ENCODE measurements at places on chromosomes 5 and 9. TPM values are rescaled to one million over a fixed set of nuclear protein-coding genes. Genes with fewer than 3 reads are reported as not detected.

DNA sequence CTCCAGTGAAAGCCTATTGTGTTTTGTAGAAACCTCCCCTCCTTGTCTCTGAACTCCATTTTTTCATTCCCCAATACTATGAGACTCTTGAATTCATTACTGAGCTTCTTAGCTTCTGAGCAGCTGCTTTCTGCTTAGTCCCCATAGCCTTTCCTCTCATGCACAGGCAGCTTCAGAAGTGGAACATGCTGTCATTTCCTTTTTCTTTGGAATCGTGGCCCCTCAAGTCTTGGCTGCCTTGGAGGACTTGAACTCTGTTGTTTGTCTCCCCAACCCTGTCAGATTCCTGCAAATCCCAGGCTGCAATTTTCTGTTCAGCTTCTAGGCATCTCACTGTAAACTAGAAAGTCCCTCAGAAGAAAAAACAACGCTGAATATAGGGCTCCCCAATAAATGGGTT, 268.5 kb downstream of the ARRDC3 start:
- DNase-seq: no peak

DNA sequence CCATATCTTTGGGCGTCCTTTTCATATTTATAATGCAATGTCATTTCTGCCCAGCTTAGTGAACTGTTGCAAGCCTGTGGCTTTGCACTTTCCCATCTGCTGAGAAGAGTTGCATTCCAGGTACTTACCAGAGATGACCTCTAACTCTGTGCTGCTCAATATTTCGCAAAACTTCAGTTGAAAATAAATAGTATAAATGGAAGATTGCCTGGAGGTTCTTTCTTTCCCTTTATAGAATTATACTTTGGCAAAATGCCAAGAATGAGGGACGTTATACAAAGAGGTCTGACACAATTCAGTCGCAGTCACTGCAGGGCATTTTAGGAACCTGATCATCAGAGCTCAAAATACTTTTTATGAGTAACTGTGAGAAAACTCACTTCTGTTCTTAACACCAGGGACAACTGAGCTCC, 18.9 kb upstream of the VLDLR start:
- DNase-seq: no peak

DNA sequence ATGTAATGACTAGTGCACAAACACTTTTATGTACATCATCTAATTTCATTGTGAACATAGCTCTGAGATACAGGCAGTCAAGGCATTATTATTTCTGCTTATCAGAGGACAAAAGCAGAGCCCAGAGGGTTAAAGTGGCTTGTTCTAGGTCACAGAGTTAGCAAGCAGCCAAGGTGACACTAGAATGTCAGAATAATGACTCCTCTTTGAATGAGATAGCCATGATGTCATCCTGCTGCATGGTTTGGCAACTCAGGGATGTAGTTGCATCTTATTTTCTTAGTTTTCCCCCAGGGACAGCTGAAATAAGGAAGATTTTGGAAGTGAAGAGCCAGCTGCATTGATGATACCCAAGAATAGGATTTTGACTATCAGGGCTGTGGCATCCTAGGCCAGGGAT, 54.4 kb downstream of the KCNV2 start:
- DNase-seq: no peak

GRCh38 chr5:56763711-56764466, 51.5 kb upstream of the MAP3K1 start:
- DNase-seq: no peak

DNA sequence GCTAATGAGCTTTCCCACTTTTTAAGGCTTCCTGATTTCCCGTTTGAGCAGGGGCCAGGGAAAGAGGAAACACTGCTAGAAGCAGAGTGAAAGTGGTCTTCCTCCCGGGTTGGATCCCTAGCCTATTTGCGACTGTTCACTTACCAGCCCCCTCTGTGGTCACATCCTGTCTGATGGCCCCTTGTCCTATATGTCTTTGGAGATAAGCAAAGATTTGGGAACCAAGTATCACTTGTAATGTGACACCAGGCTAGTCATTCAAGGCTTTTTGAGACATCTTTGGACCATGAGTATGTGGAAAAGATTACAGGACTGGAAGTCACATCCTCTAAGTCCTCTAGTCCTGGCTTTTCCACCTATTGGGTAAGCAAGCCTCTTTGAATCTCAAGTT, 6.1 kb downstream of the DNAJB5 start:
- DNase-seq: no peak

DNA sequence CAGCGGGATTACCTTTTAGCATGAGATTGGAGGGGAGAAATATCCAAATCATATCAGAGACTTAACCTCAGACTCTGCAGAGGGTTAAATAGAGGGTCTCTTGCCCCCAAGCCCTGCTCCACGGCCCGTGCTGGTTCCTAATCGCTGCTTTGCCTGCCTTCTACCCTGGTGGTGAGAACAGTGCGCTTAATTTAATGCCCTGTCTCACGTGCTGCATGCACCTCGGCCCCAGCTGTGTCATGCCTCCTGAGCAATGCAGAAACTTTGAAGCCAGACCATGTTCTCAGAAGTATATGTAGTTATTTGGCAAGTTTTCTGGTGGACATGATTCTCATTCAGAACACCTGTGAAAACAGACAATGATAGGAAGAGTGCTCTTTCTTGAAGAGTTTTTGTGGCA, 1.4 kb downstream of the OTULIN start:
- no peak for DNase-seq

DNA sequence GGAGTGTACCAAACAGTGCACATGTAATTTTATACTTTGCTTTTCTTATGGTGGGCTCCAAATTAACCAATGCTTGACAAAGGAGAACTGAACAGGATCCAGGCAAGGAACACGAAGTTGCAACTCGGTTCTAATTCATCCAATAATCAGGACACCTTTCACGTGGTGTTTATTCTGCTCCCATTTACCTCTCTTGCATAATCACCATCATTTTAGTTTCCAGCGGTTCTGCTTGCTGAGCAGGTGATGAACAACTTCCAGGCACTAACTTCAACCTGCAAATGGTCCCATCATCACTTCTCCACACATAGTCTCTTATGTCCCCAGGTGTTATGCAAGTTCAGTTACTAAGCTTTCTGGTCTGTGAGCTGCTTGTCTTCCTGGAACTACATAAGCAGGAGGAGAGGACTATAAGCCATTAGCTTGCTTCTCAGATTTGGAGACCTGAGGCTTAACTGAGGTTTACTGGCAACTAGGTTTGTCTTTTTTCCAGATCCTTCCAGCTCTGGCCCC, 326.8 kb upstream of the SLC30A5 start:
- DNase-seq: no peak

The CD74 gene
- total RNA-seq: not detected

The PCDHA5 gene
- total RNA-seq: 0.32 TPM

The ANKRD20A1 gene
- total RNA-seq: 2.5 TPM

The FREM1 gene
- total RNA-seq: 1.7 TPM

The C9 gene
- total RNA-seq: not detected

The PCDHB11 gene
- total RNA-seq: 2.4 TPM

The ACOT12 gene
- total RNA-seq: not detected
